CD4-positive, alpha-beta T cell treated with Interleukin-6 at 100 ng/mL for 8 hours (primary cell): ENCODE measurements at places on chromosomes 5 and 9.

GRCh38 chr9:14992081-14992480 lies 81.9 kb upstream of the FREM1 start:
- peak; percentile 31 for DNase-seq

- no peak for DNase-seq
Observed at GRCh38 chr5:15248731-15249130, 251.2 kb upstream of the FBXL7 start.

DNA sequence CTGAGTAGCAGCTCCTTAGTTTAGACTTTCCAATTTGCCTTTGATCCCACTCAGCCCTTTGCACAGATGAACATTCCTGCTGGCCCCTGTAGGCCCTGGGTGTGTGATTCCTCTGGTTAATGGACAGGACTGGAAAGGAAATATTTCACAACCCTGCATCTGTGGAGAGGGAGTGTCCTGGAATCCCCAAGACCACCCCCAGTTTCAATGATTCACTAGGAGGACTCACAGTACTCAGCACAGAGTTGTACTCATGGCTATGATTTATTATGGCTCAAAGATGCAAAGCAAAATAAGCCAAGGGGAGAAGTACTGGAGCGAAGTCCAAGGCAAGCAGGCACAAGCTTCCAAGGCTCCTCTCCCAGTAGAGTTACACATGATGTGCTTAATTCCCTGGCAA lies 42.4 kb upstream of the TJP2 start:
- no peak for DNase-seq

GRCh38 chr5:93349613-93350012 lies 231.4 kb downstream of the NR2F1-AS1 start:
- DNase-seq = no peak

- DNase-seq = no peak
Observed at GRCh38 chr5:55230086-55230629, 3.0 kb upstream of the MCIDAS start.

DNA sequence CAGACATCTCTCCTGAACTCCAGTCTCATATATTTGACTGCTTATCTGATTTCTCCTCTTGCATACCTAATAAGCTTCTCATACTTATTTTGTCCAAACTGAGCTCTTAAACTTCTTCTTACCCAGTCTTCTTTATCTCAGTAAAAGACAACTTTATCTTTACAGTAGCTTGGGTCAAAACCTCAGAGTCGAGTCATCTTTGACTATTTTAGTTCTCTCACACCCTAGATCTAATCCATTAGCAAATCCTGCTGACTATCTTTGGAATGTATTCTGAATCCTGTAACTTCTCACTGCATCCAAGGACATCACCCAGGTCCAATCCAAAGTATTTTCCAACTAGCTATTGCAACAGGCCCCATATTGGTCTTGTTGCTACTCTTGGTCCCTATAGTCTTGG lies 11.8 kb upstream of the JAK2 start:
- DNase-seq = no peak

GRCh38 chr5:119255571-119256356 lies 100.1 kb upstream of the TNFAIP8 start:
- DNase-seq = no peak

DNA sequence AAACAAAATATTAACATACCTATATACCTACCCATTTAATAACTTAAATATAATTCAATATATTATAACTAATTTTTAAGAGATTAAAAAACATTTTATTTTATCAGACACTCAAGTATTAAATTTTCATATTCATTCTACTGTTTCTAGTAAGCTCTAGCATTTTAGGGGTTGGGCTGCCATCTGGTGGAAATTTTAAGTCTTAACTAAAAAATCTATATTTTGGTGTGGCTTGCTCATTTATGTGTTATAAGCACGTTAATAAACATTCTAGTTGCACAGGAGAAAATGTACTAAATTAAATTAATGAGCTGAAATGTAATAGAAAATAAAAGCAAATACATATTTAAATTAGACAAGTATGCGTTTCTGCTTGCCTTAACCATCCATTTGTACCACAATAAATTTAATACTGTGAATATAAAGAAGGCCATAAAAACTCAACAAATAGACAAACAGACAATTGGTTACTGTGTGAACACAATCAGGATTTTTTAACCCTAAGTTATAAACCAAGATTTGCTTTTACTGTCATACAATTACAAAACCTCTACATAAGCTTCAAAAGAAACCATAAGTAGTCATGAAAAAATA lies 1728.3 kb upstream of the CDH9 start:
- DNase-seq = no peak

- no peak for DNase-seq
Observed at GRCh38 chr9:31983895-31984294, 400.5 kb upstream of the ACO1 start.

GRCh38 chr5:37899037-37899436 lies 59.2 kb upstream of the GDNF start:
- DNase-seq = no peak

- peak; percentile 17 for DNase-seq
Observed at GRCh38 chr5:95822043-95822541, 434 bp downstream of the GLRX start.

- no peak for DNase-seq
Observed at GRCh38 chr5:32355686-32356085, 42.9 kb upstream of the MTMR12 start.

DNA sequence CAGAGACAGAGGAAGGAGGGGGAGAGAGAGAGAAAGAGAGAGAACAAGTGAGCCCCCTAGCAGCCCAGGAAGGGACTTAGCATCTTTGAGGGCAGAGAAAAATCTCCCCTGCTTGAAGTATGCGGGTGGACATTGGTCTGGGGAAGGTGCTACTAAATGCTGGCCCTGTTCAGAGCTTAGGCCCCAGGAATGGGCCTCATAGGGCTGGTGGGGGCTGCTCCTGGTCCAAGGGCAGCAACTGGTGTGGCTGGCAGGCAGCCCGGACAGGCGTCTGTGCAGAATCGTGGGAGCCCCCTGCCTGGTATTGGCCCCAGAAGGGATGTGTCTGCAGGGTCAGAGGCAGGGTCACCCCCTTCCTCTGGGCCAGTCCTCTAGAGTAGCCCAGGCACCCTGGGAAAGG lies 47.8 kb upstream of the SUSD3 start:
- no peak for DNase-seq

DNA sequence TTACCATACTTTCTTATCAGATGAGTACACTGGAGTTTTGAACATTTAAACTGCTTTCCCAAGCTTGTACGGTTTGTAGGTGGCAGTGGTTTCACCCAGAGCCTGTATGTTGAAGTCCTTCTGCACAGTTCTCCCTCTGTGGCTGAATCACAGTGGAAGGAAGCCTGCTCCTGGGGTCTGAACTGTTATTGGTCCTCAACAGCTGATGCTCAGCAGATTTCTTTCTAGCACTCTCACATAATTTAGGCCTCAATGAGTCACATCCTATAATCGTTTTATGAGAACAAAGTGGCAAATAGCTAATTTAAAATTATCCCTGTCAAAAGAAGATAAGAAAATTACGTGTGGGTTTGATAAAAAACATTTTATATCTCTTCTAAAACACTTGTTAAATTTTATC lies 229.7 kb downstream of the TLE4 start:
- no peak for DNase-seq

GRCh38 chr5:69043655-69043996 lies 50.2 kb upstream of the SLC30A5 start:
- no peak for DNase-seq
